Right hindlimb (tissue), 1 donor: ENCODE measurements at places on chromosomes 12 and 14.

DNA sequence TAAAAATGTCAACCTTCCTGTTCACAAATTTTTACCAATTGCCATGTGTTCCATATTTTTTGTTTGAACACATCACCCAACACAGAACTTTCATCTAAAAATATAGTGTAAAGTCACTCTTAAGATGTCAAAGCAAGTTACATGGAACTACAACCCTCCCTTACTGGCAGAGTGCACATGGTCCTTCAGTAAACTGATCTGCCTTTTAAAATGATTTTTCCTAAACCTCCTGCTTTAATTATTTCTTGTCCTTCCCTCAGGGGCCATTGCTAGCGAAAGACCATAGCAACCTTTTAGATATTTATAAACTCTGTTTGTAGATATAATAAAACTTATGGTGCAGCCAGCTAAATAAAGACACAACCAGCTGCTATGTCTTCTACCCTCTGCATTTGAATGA lies 255.2 kb upstream of the FAR2 start:
- DNase-seq, result no peak

GRCh38 chr14:65024957-65025356 lies 38.3 kb downstream of the FNTB start:
- DNase-seq, result no peak

DNA sequence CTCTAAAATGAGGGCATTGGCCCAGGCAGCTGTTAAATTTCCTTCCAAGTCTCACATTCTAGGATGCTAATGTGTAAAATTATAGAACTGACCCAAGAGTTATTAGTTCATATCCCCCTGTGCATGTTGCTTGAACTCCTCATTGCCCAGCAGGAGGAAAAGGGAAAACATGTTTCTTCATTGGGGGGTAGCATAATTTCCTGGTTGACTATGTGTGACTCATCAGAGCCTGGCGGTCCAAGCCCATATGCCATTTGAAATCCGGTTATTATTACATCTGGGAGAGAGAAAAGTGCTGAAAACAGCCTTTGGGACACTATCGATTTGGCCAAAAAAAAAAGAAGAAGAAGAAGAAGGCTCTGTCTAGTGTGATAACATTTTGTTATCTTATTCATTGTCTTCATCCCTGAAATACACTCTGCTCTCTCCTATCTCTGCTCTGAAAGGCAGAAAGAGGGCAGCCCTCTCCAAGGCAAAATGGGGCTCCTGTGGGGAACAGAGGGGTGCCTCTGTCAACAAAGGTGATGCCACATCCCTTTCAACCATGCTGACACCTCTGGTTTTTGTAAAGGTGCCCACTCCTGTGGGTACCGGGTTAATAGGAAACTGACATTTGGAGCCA lies 114.2 kb downstream of the DAD1 start:
- no peak for DNase-seq

DNA sequence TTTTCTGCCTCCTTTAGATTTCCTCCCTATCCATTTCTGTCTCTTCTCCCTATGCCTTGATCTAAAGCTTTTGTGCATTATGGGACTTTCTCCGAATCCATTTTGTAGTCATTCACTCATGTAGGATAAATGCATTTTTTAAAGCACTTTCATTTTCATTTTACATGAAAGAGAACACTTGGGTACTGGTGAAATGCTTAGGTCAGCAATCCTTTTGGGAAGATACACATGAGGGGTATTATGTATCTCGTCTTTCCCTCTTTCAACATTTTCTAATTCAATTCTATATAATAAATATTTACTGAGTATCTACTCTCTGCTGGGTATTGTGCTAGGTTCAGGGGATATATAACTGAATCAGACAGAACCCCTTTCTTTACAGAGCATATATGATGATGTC lies 577.6 kb downstream of the NRXN3 start:
- DNase-seq, result no peak

DNA sequence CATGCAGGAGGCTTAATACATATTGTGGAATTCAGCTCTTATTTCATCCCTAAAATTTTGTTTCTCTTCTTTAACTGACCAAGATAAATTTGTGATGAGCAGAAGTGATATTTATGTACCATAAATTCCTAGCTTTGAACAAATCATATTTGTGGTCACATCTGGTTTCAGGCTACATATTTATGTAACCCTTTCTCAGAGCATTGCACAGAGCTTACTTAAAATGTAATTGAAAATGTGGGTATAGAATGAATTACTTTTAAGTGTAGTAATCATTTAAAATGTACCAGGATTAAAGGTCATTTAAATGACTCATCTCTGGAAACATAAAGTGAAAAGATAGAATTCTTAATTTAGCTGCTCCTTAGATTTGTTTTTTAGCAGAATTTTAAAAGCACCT lies 129.9 kb upstream of the FRMD6 start:
- no peak for DNase-seq

- no peak for DNase-seq
Measured at GRCh38 chr14:29144621-29145020, 378.0 kb downstream of the FOXG1 start.

- no peak for DNase-seq
Measured at GRCh38 chr12:118398940-118399339, 22.6 kb downstream of the SUDS3 start.

DNA sequence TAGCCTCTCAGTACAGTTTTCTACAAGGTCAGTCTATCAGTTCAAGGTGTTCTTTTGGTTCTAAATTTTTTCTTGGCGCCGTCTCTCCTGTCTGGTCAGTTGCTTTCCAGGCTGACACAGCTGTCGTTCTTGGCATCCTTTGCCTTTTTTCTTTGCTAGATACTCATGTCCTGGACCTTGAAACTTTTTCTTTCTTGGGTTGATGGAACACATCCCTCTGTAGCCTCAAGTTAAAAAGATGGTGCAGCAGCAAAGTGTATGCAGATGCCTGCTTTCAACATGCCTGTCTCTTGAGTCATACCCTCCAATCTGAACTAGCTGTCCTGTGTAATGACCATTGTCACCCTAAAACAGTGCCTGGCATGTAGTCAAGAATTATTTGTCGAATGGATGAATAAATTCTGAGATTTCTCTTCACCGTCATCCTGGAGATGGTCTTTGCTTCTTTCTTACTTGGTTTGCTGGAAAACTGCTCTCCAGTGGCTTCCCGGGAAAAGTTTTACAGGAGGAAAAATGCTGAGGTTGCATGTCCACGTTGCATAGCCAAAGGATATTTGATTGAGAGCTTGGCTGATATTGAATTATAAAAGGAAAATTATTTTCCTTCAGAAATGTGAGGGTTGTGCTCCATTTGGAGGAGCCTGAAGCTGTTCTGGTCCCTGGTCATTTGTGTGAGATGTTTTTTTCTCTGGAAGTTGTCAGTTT lies 4.6 kb downstream of the NYNRIN start:
- DNase-seq, result no peak
